ENCODE measurements at places on chromosomes 3 and 15.

- no peak for DNase-seq
Observed at GRCh38 chr15:39453620-39454019, 127.3 kb upstream of the THBS1 start.

GRCh38 chr15:64017082-64017588 is 29.1 kb downstream of the DAPK2 start:
- no peak for DNase-seq

DNA sequence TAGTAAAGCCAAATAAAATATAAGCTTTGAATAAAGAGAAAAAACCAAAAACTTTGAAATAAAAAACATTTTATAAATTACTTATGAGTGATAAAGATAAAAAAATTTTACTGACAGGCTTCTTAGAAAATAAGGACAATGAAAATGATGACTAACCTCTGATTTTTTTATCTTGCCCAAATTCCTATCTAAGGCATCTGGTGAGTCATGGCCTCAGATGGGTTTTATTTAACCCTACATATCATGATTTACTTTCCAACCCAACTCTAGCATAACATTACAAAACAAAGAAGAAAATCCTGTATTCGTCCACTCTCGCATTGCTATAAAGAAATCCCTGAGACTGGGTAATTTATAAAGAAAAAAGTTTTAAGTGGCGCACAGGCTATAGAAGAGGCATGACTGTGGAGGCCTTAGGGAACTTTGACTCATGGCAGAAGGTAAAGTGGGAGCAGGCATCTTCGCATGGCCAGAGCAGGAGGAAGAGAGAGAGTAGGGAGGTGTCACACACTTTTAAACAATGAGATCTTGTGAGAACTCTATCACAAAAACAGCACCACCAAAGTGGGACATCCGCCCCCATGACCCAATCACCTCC is 152.1 kb downstream of the NEK10 start:
- DNase-seq = no peak

GRCh38 chr3:52155912-52156311 is 1.7 kb upstream of the POC1A start:
- no peak for DNase-seq

DNA sequence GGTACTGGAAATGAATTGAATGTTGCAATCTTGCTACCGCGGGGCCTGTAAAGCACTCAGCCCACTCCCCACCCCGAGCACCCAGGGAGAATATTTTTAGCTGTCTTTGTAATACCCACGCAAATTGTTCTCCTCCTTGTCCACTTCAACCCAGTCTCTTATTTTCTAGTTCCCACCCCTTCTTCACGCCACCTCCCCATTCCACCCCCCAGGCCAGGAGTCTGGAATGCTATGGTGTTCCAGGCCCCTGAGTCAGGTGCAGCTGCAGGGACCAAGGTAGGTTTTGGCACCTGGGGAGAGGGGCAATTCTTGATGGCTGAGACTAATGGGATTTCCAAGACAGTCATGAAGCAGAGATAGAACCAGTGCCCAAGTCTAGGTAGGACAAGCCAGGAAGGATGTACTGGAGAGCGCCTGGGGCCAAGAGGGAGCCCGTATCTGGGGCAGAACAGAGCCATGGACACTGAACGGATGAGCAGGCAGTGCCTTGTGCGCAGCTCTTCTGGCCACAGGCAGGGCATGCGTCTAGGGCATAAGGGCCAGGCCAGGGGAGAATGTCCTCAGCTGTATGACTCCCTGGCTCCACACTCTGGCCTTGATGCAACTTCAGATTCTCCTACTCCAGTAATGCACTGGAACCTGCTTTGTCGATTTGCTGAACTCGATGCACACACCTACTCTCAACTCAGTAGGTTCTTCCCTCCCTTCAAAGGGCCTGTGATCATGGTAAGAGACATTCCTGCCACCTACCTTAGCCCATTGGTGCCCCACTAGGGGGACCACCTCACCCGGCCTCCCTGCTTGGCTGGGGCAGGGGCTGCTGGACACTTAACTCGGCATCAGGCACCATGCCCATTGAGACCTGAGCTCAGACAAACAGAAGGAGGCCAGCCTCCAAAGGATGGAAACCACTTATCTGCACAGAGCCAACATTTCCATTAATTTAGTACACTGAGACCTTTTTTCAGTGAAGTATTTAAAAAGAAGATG is 34.6 kb upstream of the MAGEF1 start:
- no peak for DNase-seq

GRCh38 chr3:127170814-127171213 is 22.1 kb upstream of the PRR23E start:
- no peak for DNase-seq

DNA sequence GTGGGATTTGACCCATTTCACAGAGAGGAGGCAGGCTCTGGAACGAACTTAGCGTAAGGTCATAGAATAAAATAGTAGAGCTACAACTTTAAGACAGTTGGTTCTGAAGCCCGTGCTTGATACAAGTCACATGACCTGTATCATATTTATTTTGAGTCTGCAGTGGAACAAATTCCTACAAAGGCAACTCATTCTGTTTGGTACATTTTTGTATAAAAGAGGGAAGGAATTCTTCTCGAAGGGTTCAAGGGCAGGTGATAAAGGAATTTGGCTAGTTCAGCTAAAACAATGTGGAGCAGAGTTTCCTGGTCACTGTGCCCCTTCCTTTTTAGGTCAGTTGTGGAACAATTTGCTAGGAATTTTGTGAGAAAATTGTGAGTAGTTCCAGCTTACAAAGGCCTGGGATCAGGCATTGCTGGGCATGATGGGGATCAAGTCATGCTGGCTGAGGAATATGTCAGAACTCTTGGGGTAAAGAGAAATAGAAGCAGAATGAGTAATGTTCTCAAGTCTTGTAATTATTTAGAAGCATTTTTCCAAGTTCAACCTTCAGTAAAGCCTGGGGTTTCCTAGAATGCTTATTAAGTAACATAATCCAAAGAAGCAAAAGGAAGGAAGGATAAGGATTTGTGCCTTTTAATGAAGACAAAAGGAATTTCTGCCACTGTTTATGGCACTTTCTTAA is 19.1 kb downstream of the USP3 start:
- no peak for DNase-seq

- no peak for DNase-seq
Observed at GRCh38 chr3:5194801-5195509, 7.4 kb downstream of the EDEM1 start.

GRCh38 chr3:27110020-27110419 is 259.2 kb downstream of the NEK10 start:
- no peak for DNase-seq

GRCh38 chr15:69991551-69991980 is 106.2 kb downstream of the TLE3 start:
- no peak for DNase-seq

DNA sequence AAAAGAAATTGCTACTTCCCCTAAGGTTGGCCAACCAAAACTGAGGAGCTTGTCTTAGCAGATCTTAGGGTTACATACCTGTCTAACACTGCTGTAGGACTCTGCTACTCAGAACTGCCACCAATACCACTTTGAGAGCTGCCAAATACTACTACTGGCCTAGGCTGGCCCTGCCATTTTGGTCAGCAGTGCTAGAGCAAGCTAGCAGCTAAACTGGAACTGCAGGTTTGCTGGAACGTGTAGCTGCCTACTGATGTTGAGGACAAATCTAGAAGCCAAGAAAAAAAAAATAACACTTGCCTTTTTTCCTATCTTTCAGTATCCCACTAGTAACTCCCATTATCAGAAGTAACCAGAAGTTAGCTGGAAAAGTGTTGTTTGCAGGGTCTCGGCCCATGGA is 387.4 kb downstream of the RBMS3 start:
- DNase-seq = no peak

DNA sequence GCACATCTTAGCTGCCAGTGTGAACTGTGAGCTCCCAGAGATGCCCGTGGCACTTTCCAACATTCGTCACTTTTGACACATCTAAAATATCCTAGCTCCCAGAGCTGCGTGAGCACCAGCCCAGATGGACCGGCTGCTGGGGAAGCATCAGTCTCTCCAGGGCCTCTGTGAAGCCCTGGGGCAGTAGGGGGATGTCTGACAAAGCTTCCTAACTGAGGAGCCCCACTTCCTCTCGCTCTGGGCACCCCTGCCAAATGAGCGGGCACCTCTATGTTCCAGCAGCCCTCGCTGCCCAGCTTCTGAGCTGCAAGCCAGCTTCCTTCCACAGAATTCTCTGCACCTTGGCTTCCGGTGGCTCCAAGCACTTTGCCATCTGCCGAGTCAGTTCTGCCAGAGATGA is 91.1 kb downstream of the LIPC start:
- no peak for DNase-seq

- DNase-seq = no peak
Observed at GRCh38 chr3:186869253-186870100, 27.0 kb downstream of the ADIPOQ start.

GRCh38 chr15:92672102-92672501 is 16.5 kb upstream of the FAM174B start:
- no peak for DNase-seq

GRCh38 chr3:126337980-126338651 is 19.1 kb downstream of the KLF15 start:
- no peak for DNase-seq

DNA sequence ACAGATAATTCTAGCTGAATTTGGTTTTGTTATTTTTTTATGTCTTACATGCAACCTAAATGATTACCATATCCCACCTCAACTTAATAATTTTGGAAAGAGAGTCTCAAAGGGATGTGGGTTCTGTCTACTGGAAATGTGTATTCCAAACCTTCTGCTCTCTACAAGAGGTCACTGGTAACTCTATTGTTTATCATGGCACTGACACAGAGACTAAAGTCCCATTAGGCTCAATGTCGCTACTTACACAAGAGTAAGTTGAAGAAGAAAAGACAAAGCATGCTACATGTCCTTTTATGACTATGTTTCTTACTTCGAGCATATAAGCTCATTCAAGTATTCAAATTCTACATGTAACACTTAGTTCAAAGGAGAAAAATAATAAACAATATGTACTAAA is 460.3 kb upstream of the EPHA6 start:
- DNase-seq = no peak

GRCh38 chr3:31714495-31715280 is 182.0 kb downstream of the STT3B start:
- DNase-seq = no peak

DNA sequence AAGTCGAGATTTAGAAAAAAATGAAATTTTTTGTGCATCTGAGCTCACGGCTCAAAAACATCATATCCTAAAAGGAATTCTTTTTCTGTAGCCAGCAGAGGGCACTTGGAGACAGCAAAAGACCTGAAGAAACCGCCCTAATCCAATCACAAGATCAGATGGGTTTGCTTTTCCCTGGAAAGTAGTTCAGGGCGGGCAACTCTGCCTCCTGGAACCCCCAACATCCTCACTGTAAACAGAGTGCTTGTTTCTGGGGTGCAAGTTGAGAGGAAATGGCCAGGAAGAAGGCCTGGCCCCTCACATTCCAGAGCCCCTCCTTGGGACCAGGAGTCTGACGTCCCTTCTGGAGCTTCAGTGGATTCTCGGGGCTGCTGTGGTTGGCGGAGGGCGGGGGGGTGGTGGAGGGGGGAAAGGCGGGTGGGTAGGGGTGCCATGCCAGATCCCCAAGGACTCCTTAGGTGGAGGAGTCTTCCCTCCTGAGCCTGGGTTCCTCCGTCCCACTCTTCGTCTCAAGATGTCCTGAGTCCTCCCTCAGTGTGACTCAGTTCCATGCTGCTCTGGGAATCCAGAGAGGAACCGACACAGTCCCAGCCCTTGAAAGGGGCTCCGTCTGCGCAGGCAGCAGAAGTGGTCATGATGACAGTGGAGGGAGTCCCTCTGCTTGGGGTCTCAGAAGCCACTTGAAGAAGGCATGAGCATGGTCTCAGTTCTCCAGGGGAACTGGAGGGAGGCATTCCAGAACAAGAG is 35.9 kb downstream of the CCK start:
- no peak for DNase-seq

GRCh38 chr3:125582707-125583106 is 12.6 kb downstream of the OSBPL11 start:
- DNase-seq = no peak

DNA sequence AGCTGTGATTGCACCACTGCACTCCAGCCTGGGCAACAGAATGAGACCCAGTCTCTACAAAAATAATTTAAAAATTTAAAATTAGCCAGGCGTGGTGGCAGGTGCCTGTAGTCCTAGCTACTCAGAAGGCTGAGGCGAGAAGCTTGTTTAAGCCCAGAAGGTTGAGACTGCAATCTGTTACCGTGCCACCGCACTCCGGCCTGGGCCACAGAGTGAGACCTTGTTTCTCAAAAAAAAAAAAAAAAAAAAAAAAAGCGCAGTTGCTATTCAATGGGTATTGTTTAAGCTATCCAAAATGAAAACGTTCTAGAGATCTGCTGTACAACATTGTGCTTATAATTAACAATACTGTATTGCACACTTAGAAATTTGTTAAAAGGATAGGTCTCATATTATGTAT is 24.0 kb downstream of the ZNF148 start:
- no peak for DNase-seq

DNA sequence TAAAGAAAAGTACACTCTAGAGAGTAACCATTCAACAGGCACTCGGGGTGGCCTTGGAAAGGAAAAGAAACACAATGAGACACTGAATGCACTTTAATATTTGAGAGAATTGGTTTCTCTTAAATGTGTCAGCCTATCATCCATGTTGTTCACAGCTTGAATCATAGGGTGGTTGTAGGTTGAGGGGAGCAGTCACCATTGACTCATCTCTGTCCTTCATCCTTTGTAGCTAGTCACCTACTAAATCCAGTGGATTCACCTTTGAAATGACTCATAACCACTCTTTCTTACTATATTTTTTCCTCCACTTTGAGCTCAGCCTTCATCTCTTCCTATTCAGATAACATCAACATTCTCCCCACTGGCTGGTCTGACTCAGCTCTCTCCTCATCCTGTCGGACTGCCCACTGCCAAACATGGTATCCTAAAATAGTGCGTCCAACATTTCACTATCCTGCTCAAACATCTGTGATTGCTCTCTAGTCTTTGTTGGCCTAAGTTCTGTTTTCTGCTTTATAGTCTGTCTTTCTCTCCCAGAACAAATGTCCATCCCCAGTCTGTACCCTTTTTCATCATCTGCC is 182.7 kb upstream of the GADL1 start:
- no peak for DNase-seq

DNA sequence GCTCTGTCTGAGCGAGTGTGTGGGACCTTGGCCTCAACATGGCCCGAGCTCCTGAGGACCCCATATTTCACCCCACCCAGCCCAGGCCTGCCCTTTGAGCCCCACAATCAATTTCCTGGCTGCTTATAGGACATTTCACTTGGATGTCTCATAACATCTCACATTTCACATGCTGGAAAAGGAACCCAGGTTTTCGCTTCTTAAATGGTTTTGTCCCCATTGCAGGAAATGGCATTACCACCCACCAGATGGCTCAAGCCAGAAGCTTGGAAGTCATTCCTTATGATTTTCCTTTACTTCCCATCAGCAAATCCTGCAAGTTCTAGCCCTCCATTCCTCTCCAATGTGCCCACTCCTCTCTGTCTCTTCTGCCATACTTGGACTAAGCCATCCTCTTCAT is 14.9 kb downstream of the ITGA11 start:
- no peak for DNase-seq

All from thoracic aorta (tissue), 2 donors.